ENCODE measurements at places on chromosomes 5 and 9.

- DNase-seq, result no peak
Measured at GRCh38 chr9:110130791-110131416, 77.1 kb downstream of the C9orf152 start.

DNA sequence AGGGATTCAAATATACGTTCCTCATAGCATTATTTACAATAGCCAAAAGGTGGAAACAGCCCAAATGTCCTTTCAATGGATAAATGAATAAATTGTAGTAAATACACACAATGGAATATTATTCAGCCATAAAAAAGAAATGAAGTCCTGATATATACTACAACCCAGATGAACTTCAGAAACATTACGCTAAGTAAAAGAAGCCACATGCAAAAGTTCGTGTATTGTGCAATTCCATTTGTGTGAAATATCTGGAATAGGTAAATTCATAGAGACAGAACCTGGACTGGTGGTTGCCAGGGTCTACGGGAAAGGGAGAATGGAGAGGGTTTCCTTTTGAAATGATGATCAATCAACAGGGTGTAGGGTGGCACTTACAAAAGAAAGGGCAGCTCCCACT, 12.5 kb upstream of the ARSI start:
- no peak for DNase-seq

- DNase-seq, result no peak
Measured at GRCh38 chr5:175697846-175698245, 40.0 kb downstream of the HRH2 start.

- no peak for DNase-seq
Measured at GRCh38 chr9:120625222-120625621, 45.3 kb upstream of the CDK5RAP2 start.

DNA sequence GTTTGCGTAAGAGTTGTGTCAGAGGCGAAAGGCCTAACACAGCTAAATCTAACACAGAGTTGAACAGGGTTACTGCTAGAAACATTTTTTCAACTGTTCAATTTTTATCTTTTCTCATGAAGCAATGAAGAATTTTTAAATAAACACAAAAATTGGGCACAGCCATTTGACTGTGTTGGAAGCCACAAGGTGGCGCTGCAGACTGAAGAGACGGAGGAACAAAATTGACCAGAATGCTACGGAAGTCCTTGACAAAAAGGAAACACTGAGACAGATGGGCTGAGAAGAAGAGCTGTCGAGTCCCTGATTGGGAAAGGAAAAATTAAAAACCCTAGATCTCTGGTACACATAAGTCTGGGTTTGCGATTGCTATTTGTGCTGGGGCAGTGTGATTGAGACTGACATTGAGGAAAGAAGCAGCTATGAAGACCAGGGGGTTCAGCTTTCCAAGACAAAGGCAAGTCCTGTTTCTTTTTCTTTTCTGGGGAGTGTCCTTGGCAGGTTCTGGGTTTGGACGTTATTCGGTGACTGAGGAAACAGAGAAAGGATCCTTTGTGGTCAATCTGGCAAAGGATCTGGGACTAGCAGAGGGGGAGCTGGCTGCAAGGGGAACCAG, at the start of gene PCDHB9:
TSS of gene PCDHB9 (plus strand) at position 265 of the 616 bp plus-strand sequence. CDS start at position 423, 158 bp downstream.
- peak; percentile 69 for DNase-seq

DNA sequence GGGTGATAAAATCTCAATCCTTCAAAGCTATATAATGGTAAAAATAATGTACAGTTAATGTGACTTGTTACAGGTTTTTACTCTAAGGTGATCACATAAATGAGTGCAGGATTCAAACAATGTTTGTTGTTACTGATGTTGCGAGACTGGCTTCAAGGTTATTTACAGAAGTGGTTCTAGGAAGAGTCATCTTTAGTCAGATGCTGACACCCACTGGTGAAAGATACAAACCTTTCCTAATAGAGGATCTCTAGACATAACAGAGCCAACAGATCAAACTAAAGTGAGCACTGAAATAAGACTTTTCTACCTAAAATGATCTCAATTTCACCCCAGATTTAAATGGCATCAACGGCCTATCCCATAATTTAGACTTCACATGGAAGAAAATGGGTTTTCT, 20.2 kb downstream of the ARSB start:
- DNase-seq, result peak; percentile 12

DNA sequence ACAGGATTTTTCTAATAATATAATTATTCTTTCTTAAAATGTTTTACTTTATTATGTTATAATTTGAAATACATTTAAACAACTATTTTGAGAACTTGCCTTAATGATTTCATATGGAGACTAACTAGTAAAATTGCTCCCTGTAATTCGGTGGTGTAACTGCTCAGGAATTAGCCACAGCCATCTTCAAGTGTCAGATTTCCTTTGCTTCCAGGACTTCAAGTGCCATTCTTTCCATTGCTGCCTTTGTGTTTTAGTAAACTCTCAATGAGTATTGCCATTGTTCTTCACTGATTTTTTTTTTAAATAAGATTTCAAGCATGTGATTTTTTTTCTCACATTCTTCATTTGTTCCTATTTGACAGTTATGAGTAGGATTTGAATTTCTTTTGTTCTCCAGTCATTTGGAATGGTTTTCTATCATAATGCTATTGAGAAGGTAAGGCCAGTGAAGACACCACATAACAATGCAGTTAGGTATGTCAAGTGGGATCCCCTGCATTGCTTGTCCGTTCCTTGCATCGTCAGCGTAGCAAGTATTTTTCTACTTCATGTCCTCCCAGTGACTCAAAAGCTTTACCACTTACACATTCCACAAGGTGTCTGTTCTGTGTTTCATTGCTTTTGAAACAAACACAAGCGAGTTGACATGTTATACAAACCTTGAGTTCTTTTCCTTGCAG, 83.7 kb downstream of the LNPEP start:
- DNase-seq, result no peak

DNA sequence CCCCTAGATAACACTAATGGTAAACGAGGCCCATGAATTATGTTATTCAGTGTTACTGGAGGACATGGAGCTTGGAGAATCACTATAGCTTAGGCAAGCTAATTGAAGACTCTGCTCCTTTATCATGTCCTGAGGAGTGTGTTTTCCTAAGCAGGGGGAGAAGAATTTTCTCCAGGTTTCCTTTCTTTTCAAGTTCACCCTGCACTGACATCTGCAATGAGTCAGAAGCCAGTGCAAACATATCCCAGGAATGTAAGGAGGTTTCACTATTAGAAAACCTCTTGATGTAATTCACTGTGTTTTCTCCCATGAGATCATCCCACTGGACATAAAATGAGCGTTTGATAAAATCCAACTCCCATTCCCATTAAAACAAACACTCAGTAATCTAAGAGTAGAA, 75.6 kb downstream of the DMRT2 start:
- no peak for DNase-seq

DNA sequence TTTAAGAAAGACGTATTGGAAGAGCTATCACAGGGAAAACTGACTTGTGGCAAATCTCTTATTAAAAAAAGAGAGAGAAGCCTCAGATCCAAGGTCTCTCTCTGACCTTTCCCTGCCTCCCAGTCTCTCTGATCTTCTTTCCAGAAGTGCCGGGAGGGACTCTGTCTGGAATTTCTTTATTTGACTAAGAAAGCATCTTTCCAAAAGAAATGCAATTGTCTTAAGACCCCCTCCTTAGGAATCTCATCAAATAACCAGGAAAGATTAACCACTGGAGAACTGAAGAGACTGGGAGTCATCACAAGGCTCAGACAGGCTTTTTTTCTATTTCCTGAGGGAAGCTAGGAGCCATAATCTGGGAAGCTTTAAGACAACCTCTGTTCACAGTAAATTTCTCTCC, 4.6 kb downstream of the C1QTNF3 start:
- DNase-seq, result no peak

GRCh38 chr9:114580609-114581193, 6.9 kb upstream of the ATP6V1G1 start:
- DNase-seq, result no peak

- no peak for DNase-seq
Measured at GRCh38 chr9:134412298-134412711, 86.0 kb downstream of the RXRA start.

DNA sequence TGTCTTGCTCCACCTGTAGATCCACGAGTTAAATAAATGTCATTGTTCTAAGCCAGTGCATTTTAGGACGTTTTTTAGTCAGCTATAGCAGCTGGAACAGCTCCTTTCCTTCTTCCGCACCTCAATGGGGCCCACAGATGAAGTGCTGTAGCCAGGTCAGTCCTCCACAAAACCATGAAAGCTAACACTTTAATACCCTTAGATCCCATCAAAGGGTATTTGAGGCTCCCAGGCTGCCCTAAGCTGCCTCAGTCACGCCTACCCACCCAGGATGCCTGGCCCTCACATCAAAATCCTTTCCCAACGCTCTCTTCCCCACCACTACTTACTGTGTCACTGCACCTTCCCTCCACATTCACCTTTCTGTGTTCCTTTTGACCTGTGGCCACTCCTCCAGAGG, 44.1 kb upstream of the ACO1 start:
- no peak for DNase-seq

- DNase-seq, result no peak
Measured at GRCh38 chr9:105281272-105281671, 36.8 kb downstream of the SLC44A1 start.

- DNase-seq, result no peak
Measured at GRCh38 chr9:128884164-128884563, 2.2 kb downstream of the LRRC8A start.

- no peak for DNase-seq
Measured at GRCh38 chr9:880725-881124, 39.2 kb downstream of the DMRT1 start.

- DNase-seq, result no peak
Measured at GRCh38 chr5:163727028-163727427, 221.6 kb downstream of the MAT2B start.

GRCh38 chr5:88940713-88941112, 57.7 kb upstream of the MEF2C start:
- no peak for DNase-seq

- no peak for DNase-seq
Measured at GRCh38 chr9:14987858-14988257, 77.6 kb upstream of the FREM1 start.

DNA sequence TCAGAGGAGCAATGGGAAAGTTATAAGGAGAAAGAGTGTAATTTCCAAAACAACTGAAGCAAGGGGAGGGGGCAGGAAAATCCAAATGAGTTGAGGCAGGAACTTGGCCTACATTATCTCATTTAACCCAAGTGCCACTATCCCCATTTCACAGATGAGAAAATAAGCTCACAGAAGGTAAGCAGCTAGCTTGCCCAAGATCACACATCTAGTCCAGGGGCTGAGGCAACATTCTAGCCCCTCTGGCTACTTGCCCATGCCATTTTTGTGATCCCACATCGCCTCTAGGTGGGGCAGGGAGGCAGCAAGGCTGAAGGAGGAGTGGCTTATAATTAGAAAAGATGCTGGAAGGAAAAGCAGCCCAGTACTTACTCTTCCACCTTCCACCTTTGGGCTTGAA, 2.6 kb upstream of the PSIP1 start:
- peak; percentile 10 for DNase-seq

DNA sequence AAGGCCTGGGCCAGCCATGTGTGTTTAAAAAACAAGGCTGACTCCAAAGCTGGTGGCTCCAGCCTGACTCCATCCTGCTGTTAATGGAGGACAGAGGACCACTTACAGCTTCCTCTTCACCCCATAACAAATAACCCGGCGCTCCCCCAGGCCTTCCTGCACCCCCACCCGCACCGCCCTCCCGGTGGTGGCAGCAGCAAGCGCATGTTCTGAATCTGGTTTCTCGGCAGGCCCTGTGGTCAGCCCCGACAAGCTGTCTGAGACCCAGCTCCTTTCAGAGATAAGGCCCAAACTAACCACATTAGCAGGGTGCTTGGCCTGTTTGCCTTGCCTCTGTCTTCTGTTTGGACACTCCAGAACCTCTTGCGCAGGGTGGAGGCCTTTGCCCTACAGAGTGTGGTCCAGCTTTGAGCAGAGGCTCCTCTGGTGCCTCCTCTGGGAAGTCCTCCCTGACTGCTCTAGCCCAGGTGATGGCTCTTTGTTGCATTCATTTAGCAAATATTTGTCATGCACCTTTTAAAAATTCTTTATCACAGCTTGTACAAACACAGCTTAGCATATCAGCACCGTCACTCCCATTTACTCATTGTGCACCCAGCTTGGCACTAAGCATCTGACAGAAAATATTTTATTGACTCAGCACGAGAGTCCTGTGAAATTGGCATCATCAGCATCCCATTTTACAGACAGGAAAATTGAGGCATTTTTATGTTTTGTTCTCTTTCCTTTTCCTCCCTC, 78.4 kb downstream of the NDFIP1 start:
- no peak for DNase-seq

- DNase-seq, result no peak
Measured at GRCh38 chr9:114343471-114344187, 14.0 kb downstream of the ORM2 start.

DNA sequence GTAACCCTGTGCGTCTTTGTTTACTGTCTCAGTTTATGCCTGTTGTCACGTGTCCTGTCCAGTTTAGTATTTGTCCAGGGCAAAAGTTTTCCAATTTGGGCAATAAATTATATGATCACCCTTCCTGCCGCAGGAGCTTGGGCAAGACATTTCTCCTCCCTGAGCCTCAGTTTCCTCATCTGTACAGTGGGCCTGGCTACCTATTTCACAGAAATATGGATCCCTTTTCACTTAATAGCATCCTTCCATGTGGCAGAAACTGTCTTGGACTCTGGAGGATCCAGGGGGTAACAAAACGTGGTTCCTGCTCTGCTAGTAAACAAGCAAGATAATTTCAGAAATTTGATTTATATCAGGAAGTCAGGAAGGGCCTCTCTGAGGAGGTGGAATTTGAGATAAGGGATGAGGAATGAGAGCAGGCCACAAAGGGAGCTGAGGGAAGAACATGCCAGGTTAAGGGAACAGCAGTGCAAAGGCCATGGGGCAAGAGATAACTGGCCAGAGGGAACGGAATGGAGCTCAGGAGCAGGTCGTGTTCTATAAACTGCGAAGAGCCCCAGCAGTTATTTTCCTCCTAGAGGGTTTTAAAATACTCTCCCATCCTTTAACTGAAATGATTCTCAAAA, 15.1 kb upstream of the PPARGC1B start:
- no peak for DNase-seq

DNA sequence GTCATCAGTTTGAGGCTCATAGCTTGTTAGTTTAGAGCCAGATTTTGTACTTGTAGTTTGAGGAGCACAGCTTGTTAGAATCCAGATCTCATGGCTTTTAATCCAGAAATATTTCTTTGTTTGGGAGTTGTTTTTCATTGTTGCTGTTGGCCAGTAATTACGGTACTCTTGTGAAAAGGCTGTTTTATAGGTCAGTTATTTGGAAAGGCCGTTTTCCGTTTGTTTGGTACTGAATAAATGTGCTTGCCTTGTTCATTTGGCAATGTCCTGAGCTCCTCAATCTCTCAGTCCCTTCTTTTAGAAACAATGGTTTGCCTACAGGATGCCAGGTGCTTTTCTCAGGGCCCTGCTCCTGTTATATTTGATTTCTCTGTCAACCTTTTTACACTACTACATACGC, 4.5 kb upstream of the MOB3B start:
- no peak for DNase-seq

DNA sequence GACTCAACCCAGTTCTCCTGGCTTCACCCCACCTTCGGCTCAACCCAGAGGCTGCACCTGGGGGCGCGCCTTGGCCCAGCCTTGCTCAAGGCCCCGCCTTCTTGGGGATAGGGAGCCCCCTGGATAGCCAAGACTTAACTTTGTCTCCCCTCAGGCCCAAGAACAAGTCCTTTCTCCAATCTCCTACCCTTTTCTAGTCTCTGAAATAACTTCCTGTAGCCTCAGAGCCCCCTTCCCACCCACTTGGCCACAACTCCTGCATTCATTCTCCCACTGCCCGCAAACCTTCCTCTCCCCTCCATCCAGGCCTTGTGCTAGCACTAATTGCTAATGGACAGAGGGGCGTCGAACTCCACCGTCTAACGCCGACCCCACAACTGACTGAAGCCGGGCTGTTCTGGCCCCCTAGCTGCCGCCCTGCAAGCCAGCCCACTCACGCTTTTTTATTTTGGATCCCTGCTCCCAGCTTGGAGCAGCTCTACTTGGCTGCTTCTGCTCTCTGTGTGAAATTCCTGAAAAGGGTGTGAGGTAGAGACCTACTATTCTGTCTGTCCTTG, 579 bp upstream of the ASTN2 start:
- DNase-seq, result no peak
